ENCODE measurements at places on chromosomes 4 and X.

DNA sequence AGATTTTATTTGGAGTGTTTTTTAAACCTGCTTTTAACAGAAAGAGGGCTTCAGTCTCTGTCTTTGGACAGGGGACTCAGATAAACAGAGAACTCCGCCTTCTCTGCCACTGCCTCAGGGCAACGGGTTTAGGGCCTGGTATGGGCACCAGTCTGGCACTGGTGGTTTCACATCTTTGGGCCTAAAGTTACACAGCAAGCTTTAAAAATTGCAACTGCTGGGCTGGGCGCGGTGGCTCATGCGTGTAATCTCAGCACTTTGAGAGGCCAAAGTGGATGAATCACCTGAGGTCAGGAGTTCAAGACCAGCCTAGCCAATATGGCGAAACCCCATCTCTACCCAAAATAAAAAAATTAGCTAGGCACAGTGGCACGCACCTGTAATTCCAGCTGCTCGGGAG is 10.3 kb upstream of the NAT8L start:
- no peak for DNase-seq

GRCh38 chr4:48152259-48152658 is 18.2 kb upstream of the TXK start:
- DNase-seq: no peak

DNA sequence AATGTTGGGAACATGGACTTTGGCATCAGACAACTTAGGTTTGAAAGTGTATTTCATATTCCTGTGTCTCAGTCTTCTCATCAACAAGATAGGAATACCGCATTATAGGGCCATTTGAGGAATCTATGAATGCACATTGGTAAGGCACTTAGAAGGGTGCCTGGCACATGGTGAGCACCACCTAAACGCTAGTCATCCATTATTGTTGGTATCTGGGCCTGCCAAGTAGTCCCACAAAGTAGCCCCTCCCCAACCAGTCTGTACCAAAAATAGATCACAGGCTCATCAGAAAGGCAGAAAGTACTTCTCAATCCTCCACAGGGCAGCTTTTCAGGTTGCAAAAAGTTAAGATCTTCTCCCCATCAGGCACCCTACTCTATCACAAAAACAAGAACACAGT is 162.3 kb upstream of the KLF3 start:
- no peak for DNase-seq

DNA sequence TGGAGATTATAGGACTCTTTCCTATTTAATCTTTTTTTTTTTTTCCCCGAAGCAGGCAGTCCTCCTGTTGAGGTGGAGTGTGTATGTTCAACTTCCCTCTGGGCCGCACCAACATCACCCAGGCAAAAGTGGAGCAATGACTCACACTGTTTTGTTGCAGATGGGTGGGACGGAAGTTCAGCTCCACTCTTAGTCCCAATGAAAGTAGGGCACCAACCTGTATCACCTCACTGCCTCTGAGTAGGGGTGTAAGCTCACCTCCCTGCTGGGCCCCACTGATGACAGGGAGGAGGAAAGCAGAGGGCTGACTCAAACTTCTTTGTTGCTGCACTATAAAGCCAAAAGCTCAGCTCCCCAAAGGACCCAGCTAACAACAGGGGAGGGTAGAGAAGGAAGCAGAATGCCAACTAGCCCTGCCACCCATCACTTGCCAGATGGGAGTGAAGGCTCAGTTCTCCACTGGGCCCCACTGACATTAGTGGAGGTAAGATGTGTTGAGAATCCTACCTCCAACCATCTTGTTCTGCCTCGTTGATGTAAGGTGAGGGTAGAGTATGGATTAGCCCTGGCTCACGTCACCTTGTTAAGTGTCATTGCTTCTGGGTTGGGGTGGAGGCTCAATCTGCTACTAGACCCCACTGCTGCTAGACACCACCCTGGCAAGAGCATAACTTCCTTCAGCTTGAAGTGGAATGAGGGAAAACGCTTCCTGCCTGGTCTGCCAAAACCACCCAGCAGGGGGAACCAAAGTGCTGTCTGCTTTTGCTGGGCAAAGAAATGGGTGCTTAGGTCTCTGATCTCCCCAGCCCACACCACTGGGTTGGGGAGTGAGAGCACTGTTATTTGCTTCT is 14.1 kb downstream of the RPS6KA3 start:
- DNase-seq: peak; percentile 48

GRCh38 chr4:163744861-163745260 is 250.4 kb downstream of the TMA16 start:
- DNase-seq: no peak

DNA sequence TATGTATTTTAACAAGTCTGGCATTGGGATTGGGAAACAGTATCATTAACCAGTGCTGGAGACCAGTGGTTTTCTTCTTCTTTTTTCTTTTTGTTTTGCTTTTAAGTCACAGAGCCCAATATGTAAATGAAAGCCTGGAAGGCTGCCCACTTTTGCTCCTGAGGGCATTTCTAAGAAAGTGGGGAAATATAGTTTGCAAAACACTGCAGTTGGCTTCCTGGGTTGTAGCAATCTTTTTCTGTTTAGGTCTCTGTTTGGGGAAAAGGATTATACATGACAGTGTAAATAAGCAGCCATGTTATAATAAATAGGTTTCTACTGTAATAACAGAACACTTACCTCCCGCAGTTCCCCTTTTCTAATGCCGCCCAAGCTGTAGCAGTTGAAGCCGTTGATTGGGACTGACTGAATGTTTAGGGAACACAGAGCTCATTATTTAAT is 105.5 kb downstream of the TMEM164 start:
- no peak for DNase-seq

DNA sequence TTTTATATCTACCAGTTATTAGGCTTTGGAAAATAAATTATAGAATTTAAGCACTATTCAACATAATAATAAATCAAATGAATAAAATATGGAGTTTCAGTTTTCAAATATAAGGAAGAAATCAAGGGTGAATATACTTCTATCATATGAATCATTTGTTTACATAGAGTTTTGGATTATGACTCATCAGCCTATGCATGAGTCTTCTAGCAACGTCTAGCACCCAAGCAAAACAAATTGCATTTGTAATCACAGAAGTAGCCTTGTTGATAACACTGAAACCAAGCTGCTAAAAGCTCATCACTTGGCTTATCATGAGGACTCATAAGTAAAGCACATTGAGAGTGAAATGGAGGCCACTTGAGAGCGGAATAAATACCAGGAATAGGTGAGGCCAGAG is 434.6 kb downstream of the PCDH11X start:
- DNase-seq: no peak

- DNase-seq: no peak
Measured at GRCh38 chrX:68889249-68889648, 60.4 kb downstream of the EFNB1 start.

- no peak for DNase-seq
Measured at GRCh38 chr4:5266991-5267390, 215.7 kb downstream of the STK32B start.

DNA sequence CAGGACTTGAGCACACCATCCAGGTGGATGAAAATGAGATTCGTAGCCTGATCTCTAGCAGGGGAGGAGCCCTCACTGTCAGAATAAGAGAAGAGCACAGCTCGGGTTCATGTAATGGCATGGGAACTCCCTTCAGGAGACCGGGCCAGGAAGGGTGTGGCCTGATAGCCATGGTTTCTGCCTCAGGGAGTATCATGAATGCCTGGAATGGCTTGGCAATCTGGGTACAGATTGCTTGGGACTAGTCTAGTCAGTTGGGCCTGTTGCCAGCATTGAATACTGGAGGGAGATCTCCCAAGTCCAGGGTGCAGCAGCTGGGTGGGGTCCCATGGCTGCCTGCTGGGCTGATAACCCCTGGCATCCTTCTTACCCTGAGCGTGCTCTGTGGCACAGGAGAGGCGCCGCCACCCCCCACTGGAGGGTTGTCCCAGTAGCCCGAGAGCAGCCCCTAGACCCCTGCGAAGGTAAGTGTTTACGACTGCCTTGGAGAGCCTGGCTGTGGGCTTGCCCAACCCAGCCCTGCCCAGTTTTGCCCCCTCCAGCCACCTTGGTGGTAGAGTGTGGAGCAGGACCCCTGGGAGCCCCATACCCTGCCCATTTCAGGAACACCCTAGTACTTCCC is 298.8 kb downstream of the TEX13A start:
- DNase-seq: no peak

Data from stimulated activated CD8-positive, alpha-beta memory T cell treated with anti-CD3 and anti-CD28 coated beads, Interleukin-4, amount 100 ng/mL, for 4 hours (primary cell).